ENCODE measurements at places on chromosomes 2 and 18.

- no peak for DNase-seq
Observed at GRCh38 chr2:189880832-189881492, 96.7 kb downstream of the PMS1 start.

DNA sequence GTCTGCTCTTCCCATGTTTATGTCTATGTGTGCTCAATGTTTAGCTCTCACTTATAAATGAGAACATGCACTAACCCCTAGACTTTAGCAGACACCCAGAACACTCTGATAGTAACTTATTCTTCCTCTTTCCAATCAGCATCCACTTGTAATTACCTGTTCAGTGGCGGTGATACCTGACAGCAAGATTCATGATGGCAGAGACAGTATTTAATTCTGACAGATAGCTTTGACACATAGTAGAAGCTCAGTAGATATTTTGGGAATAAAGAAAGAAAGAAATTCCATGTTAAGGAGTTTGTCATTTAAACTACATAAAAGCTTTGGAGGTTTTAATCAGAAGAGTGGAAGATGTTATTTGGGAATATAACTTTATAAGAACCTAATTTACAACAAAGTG is 171.3 kb downstream of the CDH7 start:
- DNase-seq: no peak

- DNase-seq: no peak
Observed at GRCh38 chr2:6730649-6731532, 134.8 kb downstream of the CMPK2 start.

GRCh38 chr2:216179015-216179414 is 69.9 kb downstream of the XRCC5 start:
- DNase-seq: no peak

DNA sequence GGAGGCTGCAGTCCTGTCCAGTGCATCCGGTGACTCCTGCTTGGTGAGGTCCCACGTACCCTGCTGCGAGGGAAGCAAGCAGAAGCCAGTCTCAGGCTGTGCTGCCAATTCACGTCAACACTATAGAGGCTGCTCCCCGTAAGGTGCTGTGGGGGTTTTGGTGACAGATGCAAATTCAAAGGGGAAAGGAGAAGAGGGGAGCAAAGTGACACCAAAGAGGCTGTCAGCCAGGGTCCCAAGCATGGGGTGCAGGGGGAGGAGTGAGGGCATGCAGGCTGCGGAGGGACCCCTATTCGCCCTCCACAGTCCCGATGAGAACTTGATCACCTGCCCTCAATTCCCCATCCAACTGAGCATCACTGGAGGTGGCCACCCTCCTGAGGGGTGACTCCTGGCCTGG is 179.4 kb upstream of the HS6ST1 start:
- no peak for DNase-seq

GRCh38 chr18:37588289-37588688 is 22.7 kb upstream of the CELF4 start:
- no peak for DNase-seq

GRCh38 chr2:199467066-199467822 is 9.5 kb upstream of the SATB2 start:
- DNase-seq: no peak

- no peak for DNase-seq
Observed at GRCh38 chr18:55494899-55495298, 93.1 kb downstream of the TCF4 start.

- no peak for DNase-seq
Observed at GRCh38 chr2:222837643-222838056, 23.2 kb upstream of the ACSL3 start.

GRCh38 chr18:9516437-9517064 is 41.2 kb downstream of the RALBP1 start:
- no peak for DNase-seq

- DNase-seq: no peak
Observed at GRCh38 chr18:3046216-3046808, 33.4 kb upstream of the LPIN2 start.

DNA sequence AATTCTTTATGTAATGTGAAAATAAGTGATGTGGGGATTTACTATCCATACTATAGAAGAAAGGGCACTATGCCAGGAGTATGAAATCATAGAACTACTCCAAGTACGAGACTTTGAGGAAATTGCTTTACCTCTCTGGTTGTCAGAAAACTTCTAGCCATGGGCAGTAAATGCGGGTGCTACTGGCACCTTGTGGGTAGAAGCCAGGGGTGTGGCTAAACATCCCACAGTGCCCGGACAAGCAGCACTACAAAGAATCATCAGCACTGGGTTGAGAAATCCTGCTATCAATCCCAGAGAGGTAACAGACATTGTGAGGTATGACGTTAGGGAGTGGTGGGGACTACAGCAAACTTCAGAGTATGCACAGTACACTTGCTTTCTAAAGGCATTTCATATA is 453.5 kb upstream of the TNP1 start:
- DNase-seq: no peak

DNA sequence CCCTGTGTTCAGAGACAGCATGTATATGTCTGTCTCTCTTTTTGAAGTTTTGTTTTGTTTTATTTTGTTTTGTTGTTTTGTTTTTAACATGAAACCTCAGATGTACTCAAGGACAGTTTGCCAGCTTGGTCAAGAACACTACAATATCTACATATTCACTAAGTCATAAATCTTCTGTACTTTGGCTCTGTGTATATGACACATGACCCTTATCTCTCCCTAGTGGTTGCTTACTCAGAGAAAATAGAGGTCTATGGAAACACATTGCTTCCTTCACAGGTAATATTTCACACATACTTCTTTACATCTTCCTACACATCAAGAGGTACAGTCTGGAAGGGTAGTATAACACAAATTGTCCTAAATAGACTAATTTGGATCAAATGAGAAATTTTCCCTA is 312.6 kb upstream of the VRK2 start:
- no peak for DNase-seq

GRCh38 chr2:138652378-138652777 is 127.8 kb downstream of the NXPH2 start:
- no peak for DNase-seq

GRCh38 chr2:152881527-152881926 is 163.1 kb downstream of the ARL6IP6 start:
- no peak for DNase-seq

DNA sequence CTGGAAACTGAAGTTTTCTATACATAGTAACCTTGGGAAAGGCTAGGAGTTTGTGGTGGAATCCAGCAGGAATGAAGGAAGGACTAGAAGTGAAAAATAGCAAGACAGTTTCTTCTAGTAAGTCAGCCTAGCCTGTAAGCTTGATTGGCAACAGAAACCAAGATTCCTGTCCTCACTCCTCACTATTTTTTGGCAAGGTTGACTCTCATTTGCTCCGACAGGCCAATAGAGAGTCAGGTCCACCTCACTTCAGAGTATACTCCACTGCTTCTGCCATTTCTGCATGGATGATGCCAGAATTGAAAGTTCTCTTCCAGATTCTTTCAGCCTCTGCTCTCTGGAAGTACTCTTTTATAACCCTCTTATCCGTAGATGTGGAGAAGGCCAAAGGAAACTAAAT is 352.4 kb downstream of the ZNF516 start:
- no peak for DNase-seq

DNA sequence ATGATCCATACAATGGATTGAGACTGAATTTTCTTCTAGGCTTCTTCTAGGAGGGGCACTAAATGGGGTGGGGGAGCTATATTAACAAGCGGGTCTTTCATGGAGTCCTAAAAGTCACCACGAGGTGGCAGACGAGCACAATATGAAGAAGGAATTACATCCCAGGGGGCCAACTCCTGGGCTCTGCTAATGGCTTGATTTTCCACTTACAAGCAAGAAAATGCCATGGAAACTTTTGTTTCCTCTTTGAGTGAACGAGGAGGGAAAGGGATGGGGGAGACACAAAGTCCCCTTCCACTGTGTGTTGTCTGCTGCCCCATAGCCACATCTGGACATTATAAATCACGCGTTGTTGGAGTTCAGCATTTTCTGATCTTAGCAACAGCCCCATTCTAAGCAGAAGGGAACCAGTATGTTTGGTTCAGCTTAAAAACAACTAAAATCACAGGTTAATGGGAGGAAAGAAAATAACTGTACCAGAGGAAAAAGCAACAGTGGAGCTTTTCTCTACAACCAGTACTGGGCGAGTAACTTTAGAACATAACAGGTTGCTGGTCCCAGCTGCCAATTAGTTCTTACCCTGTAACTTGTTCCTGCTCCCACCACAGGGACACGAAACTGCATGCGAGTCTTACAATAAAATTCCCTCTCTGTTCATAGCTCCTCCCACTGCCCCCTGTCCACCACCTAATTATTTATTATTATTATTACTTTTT is 285.0 kb upstream of the PARD3B start:
- peak; percentile 68 for DNase-seq

DNA sequence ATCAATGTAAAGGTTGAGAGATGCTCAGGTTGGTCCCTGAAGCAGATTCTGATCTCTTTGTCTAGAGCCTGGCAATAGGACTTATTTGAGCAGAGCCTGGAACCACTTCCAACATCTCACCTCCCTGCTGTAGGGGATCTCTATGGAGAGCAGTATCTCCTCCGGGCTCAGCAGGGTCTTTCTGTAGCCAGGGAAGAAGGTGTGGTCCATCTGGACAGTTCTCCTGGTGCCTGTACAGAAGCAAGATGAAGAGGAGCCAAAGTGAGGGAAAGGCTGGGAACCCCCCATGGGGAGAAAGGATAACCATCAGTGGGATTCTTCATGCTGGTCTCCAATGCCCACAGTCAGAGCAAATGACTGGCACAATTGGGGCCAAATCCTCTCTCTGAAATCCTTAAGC is 34.8 kb downstream of the XDH start:
- no peak for DNase-seq

DNA sequence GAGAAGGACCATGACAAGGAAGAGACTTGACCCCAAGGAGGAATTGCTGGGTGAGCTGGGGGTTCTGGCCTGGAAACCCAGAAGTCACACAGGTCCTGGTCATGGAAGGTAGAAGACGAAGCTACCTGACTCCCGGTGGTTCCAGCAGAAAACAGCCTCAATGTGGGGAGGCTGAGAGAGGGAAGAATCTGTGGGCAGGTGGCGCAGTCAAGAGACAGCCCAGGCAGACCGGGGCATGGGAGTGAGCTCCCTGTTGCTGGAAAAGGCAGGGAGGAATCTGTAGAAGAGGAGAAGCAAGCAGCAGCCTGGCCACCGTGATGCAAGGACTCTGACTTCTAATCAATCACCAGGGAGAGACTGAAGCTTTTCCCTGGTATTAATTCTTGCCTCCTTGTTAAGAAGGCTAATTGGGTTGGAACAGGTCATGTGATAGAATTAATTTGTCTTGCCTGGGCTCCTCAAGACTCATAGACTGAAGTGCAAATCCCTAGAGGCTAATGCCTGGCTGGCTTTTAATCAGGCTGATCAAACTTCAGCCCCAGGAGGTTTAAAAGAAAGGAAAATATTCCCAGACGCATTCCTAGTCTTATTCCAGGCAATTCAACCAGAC is 30.1 kb downstream of the CNGA3 start:
- DNase-seq: no peak

DNA sequence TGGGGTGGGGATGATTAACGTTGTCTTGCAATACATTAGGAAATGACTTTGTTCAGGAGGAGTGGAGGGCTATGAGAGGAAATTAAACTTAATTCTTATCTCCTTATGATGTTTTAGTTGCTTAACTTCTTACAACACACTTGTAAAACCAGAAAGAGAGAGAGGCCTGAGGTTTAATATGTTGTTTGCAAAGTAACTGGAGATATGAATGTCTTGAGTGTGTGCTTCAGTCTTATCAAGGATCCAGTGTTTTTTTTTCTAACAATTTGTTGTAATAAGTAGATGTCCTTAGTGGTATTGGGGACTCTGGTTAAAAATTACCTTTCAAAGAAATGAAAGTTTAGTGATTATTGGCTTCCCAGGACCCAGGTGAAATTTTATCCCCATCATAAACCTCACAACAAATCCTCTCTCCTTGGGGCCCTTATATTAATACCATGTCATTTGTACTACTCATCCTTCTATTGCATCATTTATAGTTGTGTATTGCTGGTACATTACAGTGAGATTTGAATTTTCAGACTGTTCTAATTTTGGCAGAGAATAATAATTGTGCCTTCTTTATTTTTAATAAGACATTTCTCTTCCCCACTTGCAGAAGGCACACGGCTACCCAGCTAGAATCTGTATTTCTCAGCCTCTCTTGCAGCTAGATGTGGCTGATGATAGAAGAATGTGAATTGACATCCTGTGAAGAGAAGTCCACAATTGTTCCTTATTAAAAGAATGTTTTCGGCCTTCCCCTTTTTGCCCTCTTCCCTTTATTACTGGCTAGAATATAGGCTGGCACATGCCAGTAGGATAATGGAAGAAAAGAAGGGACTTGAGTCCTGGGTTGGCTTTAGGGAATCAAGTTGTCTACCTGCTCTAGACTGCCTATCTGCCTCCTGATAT is 91.9 kb upstream of the CXCR4 start:
- DNase-seq: no peak

- DNase-seq: no peak
Observed at GRCh38 chr2:57726294-57726693, 320.3 kb upstream of the VRK2 start.

DNA sequence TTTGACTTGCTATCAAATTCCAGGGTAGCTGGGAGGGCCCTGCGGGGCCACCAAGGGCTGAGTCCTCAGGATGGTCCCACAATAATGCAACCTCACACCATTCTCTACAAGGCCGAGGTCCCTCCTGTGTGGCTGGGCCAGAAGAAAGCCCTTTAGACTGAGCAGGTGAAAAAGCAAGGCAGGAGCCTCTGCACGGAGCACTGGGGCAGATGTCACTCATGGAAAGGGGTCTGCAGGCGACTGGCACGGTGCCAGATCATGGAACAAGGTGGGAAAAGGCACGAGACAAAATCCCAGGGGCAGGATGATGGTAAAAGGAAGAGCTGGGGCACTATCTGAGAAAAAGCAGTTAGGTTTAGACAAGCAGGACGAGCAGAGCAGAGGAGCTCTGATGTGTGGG is 16.1 kb downstream of the HJURP start:
- DNase-seq: no peak

DNA sequence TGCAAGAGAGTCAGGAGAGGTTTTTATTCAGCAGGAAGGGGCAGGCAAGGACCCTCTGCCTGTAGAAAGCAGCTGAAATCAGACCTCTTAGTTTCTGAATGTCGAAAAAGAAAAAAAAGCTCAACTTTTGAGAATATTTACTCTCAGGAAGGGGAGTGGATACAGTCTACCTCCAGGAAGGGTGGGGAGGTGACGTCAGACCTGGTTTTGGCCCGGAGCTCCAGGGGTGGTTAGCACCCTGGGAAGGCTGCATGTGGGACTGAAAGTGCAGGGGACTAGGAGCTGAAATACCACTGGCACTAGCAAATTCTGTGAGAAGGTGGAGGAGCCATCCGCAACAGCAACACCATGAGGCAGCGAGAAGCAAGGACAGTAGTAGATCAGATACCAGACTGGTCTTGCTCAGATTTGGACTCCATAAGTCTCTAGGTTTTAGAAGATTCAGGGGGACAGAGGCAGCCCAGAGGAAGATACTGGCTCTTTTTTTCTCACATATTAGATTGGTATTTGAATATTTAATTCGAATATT is 19.8 kb downstream of the MC2R start:
- DNase-seq: no peak

GRCh38 chr2:27408601-27409320 is 630 bp downstream of the PPM1G start:
- peak; percentile 33 for DNase-seq

Data from activated naive CD4-positive, alpha-beta T cell treated with anti-CD3 and anti-CD28 coated beads, Interleukin-2, amount 10 ng/mL, durations not matched to agents 7 days and 5 days (primary cell).